NCI-H1092 treated with DMSO at 0.1 percent for 48 hours (cell line): ENCODE measurements at places on chromosomes 1 and 21.
A peak's percentile ranks its signal among the peaks of the same experiment; 100 is the strongest.

- no peak for DNase-seq
Observed at GRCh38 chr1:239164451-239165180, 221.8 kb upstream of the CHRM3 start.

GRCh38 chr21:28272272-28272992 lies 720.2 kb downstream of the LTN1 start:
- DNase-seq = no peak

DNA sequence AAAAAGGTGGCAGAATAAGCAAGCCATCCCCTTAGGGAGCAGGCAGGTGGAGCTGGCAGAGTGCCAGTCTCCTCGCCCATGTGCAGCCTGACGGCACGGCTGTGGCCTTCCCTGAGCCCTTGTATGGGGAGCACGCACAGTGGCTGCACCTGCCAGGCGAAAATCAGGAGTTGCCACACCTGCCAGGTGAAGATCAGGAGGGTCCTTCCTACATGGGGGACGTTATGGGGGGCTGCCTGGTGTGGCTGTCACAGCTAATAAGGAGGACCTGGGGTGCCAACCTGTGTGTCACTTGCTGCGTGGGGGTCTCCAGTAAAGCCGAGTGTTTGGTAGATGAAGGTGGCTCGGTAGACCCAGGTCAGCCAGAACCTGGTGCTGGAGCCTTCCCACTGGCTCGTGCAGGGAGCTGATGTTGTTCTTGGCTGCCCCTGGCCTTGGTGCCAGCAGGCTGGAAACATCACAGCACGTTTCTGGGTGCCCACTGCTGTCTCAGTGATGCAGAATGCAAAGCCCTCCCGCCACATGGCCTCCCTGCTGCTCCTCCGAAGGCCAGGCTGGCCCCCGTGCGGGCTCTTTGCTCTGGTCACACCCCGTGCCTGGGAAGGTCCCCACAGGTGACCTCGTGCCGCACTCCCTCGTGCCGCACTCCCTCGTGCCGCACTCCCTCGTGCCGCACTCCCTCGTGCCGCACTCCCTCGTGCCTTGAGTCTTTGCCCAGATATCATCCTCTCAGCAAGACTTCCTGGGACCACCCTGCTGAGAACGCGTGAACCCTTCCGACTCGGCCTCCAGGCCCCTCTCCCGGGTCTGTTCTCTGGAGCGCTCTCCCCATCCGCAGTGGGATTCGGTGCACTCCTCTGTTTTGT lies 55.4 kb downstream of the SLC37A1 start:
- DNase-seq = peak; percentile 55

- no peak for DNase-seq
Observed at GRCh38 chr21:33794596-33794995, 121.0 kb downstream of the ATP5PO start.

- no peak for DNase-seq
Observed at GRCh38 chr1:172452536-172453152, 8.8 kb upstream of the PIGC start.

DNA sequence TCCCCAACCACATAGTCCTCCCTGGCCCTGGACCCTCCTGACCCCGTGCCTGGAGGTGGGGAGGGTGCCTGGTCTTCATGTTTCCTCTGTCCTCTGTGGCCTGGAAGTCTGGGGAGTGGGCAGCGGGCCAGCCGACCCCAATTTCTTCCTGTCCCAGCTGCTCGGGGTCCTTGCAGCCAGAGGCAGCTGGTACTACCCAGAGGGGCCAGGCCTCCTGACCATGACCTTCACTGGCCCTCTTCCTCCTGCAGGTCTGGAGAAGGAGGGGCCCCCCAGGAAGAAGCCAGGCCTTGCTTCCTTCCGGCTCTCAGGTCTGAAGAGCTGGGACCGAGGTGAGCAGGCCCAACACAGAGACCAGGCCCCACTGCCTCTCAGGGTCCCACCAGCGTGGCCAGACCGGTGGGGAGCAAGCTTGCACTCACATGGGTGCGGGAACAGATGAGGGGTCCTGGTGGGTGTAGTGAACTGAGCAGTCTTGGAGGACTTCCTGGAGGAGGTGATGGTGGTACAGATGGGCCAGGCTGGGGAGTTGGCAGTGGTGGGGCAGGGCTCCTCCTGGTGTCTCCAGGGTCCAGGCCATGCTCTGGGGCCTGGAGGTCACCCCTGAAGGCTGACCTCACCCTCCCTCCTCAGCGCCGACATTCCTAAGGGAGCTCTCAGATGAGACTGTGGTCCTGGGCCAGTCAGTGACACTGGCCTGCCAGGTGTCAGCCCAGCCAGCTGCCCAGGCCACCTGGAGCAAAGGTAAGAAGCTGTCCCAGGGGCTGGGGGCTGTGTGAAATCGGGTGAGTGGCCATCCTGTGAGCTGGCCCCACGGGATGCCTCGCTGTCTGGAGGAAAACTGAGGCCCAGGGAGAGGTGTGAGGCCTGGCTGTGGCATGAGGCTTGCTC lies 32.7 kb downstream of the TRIM11 start:
- no peak for DNase-seq

- no peak for DNase-seq
Observed at GRCh38 chr21:45130324-45130774, 56.0 kb downstream of the ADARB1 start.

- DNase-seq = no peak
Observed at GRCh38 chr21:27164208-27165177, 197.6 kb upstream of the ADAMTS5 start.

DNA sequence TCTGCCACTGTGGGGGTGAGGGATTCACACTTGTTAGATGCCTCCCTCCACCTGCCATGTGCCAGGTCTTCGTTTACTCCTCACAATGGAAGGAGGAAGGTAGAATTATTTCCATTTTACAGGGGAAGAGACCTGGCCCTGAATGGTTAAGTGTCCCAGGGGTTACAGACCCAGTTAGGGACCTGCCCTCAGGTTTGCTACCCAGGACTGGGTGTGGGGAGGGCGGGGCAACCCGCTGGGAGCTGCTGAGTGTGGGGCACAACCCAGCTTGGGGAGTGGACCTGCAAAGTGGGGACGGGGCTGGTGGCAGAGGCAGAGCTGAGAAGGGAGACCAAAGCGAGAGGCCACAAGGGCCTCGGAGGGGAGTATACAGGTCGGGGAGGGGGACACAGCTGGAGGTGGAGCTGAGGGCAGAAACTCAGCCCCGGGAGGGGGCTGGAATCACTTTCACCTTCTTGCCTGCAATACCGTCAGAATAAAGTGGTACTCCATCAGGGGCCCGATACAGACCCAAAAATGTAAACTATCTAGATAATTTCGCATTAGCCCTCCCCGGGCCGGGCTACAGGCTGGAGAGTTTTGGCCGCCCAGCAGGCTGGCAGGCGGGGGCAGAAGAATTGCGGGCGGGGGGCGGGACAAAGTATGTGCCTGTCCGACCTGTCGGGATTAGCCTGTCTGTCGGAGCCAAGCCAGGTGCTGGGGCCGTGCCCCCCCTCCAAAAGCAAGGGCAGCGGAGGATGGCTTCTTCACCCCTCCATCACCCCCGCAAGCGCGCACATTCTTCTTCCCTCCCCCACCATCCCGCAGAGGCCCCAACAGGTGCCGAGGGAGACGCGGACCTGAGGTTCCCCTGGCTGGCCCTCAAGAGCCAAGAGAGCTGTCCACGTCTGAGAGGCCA lies 1.4 kb downstream of the RSPO1 start:
- DNase-seq = no peak

- DNase-seq = peak; percentile 99
Observed at GRCh38 chr1:39788758-39789570, at the start of gene BMP8B. TSS of gene BMP8B (minus strand) at chr1:39788865. CDS start at chr1:39788485, 380 bp downstream.

DNA sequence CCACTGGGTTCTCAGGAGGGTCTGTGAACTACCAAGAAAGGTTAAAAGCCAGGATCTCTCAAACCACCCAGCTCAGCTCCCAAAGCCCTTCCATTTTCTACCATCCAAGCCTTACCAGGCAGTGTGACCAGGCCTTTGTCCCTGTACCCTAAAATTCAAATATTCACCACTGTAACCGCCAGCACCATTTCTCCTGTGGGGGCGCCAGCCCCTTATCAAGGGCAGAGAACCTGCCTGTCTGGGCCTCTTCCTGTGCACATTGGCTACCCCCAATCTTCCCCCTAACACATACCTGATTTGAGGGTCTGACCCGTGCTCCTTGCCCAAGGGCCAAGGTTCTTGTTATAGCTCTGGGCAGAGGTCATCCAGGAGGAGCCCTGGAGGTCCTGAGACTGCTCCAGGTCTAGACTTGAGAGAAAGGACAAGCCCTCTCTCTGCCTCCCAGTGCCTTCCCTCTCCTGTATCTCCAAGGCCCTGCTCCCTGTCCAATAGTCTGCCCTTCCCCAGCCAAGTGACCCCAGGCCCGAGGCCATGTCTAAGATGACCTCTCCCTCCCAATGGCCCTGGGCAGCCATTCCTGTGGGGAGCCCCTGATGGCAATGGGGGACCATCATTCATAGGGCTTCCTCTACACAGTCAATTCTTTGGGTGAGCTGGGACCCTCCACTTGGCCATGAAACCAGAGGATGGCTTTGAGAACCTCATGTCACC lies 78.5 kb downstream of the FHAD1 start:
- DNase-seq = no peak

GRCh38 chr1:185376288-185376687 lies 59.2 kb upstream of the IVNS1ABP start:
- DNase-seq = no peak

DNA sequence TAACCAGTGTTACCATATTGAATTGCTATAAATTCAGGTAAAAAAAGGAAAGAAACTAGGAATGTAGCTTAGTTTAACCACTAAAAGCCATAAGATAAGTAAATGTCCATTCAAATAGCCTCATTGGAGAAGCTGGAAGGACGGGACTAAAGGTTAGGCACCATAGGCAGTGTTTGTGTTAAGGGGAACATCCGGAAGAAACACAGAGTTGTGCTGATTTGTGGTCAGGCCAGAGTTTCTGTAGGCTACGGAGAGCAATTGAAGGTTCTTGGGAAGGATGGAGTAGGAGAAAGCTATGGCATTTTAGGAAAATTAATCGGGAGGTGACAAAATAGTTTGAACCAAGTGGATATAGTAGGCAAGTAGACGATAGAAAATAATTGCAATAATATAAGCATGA lies 1.3 kb upstream of the KCNJ10 start:
- DNase-seq = no peak

GRCh38 chr1:50251702-50252101 lies 143.0 kb downstream of the ELAVL4 start:
- peak; percentile 91 for DNase-seq

DNA sequence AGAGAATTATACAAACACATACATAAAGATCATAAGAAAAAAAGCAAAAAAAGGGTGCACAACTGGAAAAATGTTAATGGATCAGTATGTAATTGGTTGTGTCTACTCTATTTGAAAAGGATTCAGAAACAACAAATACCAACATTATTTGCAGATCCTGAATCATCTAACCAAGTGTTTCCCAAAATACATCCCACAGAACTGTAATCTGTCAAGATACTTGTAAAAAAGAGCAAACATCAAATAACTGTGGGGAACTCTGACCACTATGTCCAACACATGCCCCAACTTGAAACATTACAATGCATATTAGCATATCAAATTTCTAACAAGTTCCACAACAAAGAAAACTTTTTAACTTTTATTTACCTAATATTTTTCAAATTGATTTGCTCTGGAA lies 22.6 kb downstream of the ANKRD13C start:
- no peak for DNase-seq

GRCh38 chr1:226863446-226863845 lies 7.0 kb upstream of the PSEN2 start:
- DNase-seq = no peak

GRCh38 chr1:26541816-26542711 lies 12.5 kb downstream of the RPS6KA1 start:
- peak; percentile 9 for DNase-seq

GRCh38 chr1:223473601-223474344 lies 80.6 kb downstream of the CCDC185 start:
- DNase-seq = no peak

DNA sequence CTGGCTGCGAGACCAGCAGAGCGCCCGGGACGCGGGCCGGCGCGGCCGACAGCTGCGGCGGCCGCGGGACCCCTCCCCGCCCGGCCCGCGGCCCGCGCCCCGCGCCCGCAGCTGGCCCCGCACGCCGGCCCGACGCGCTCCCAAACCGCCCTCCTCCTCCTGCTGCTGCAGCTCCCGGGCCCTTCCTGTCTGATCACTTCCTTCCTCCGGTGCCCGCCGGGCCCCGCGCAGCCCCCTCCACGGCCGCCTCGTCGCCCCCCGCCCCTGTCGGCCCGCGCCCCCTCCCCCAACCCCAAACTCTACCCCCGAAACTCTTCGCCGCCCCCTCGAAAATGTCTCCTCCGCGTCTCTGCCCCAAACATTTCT lies 594 bp downstream of the LUZP1 start:
- no peak for DNase-seq

- DNase-seq = no peak
Observed at GRCh38 chr1:40017951-40018575, 22.5 kb upstream of the CAP1 start.

DNA sequence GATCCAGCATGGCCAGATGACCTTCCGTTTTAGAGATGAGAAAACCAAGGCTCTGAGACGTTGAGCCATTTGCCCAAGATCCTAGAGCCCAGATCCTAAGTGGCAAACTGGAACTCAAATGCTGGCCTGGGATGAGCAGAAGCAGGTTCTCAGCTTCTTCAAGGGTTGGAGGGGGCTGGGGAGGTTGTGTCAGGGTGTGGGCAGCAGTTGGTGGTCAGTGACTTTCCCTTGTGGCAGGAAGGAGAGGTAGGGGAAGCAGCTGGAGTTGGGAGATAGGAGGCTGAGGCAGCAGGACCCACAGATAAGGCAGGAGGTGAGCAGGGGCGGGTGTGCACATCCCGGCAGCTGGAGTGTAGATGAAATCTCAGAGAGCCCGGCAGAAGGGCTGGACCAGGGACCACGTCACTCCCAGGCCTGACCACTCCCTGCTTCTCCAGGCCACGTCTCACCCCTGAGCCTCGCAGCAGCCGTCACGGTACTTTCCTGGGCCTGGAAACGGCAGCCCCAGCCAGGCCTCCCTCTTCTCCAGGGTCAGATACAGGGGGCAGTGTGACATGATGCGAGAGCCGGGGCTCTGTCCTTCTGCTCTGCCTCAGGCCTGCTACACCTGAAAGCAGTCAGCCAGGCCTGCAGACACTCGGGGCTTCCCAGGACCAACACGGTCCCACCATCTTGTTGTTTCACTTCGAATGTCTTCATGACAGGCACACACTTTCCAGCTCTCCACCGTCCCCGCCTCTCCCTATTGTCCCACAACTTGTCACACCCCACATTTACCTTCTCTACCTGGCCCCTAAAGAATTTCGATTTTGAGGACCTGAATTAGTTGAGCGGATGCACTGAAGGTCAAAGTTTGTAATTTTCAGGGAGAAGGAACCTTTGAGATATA lies 11.5 kb upstream of the LAPTM5 start:
- DNase-seq = no peak

DNA sequence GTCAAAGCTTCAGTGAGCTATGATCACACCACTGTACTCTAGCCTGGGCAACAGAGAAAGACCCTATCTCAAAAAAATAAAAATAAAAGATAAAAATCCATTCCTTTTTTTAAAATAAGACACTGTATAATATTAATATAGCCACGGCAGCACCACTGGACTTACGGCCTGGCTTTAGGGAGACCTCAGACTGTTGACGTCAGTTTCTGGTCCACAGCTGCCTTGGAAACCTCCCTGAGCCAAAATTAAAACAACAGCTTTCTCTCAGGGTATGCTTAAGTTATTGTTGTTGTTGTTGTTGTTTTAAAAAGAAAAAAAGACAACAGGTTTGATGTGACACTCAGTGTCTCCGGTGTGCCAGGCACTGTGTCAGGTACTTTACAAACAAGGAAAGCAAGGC lies 42.0 kb downstream of the CAPZB start:
- DNase-seq = no peak

- no peak for DNase-seq
Observed at GRCh38 chr1:77594366-77595112, 87.9 kb downstream of the ZZZ3 start.

GRCh38 chr1:44033041-44033575 lies 1.8 kb upstream of the SLC6A9 start:
- no peak for DNase-seq

- DNase-seq = peak; percentile 25
Observed at GRCh38 chr1:145961425-145962156, 2.8 kb downstream of the ANKRD34A start.
